ENCODE measurements at places on chromosomes 16 and 17.

- no peak for DNase-seq
Measured at GRCh38 chr17:28174352-28175046, 132.0 kb downstream of the NLK start.

- no peak for DNase-seq
Measured at GRCh38 chr16:53600616-53601015, 97.6 kb upstream of the AKTIP start.

DNA sequence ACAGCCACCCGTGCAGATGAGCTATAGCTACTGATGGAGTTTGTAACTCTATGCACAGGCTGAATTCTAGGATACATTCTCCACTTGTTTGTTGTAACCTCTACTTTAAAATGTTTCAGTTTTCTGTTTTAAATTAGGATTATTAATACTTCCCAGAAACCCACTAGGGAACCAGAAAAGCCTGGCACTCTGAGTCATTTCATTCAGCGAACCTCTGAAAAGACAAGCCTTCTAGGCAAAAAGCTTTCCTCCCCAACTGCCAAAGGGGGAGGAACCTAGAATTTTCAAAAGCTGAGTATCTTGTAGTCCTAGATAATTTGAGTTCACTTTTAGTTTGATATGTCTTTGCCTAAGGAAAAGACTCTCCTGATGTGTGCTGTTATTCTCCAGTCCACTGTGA is 43.2 kb downstream of the GOSR1 start:
- no peak for DNase-seq

- DNase-seq, result no peak
Measured at GRCh38 chr17:72603420-72604242, 482.8 kb downstream of the SOX9 start.

DNA sequence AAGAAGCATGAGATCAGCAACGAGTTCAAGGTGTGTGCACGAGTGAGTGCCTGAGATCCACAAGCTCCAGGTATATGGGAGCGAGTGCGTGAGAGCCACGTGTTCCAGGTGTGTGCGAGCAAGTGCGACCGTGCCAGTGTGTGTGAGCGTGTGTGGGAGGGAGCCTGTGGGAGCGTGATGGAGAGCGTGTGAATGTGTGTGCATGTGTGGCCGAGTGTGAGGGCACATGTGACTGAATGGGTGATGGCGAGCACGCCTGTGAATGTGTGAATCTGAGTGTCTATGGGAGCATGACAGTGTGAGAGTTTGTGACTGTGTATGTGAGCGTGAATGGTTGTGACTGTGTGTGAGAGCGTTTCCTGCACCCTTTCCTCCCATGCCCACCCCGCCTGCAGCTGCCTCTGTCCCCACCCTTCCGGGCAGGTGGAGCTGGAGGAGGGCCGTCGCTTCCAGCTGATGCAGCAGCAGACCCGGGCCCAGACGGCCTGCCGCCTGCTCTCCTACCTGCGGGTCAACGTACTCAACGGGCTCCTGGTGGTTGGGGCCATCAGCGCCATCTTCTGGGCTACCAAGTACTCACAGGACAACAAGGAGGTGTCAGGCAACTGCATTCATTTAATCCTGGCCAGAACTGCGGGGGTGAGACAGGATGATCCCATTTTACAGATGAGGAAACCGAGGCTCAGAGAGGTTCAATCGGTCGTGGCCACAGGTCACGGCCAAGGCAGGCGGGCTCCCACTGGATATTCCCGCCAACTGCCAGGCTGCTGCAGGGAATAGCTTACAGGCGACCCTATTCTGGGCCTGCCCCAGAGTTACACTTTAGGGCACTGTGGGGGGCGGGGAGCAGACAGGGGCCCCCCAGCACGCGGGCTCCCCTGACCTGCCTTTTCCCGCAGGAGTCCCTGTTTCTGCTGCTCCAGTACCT is 3.7 kb downstream of the TMC8 start:
- no peak for DNase-seq

GRCh38 chr17:51499897-51500296 is 239.6 kb downstream of the UTP18 start:
- no peak for DNase-seq

DNA sequence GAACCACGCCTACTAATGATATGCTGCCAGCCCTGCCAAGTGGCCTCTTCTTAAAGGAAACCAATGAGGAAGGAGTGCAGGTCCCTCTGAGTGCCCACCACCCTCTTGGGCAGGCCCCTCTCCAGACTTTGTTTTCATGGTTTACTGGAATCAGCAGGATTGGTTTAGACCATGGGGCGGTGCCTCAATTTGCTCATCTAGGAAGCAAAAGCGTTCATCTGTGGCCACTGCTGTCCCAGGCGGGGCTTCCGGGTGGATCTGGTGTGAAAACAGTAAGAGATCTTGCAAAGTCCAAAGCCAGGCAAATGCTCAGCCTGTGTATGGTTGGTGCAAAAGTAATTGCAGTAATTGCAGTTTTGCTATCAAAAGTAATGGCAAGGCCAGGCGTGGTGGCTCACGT is 71.3 kb downstream of the AMFR start:
- DNase-seq, result no peak

DNA sequence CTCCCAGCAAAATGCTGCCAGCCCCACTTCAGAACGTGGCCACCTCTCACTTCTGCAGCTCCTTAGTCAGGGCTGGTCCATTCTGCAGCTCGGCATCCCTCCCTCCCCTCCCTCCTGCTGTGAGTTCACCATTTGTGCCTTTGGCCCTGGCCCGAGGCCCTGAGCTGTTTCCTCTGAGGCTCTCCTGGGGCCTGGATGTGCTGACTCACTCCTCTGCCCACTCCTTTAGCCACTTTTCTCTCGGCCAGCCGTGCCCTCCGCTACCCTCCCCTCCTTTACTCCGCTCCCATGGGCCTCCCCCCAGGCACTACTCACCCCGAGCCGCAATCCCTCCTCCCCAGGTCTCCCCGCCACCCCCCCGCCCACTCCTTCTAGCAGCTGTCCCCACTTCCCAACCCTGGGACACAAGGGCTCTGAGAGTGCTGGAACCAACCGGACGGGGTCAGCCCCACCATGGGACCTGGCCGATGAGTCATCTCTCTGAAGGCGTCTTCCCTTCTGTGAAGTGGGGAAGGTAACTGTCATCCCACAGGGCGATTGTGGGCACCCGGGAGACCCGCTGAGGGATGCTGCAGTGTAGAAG is 11.5 kb downstream of the KCNG4 start:
- no peak for DNase-seq

DNA sequence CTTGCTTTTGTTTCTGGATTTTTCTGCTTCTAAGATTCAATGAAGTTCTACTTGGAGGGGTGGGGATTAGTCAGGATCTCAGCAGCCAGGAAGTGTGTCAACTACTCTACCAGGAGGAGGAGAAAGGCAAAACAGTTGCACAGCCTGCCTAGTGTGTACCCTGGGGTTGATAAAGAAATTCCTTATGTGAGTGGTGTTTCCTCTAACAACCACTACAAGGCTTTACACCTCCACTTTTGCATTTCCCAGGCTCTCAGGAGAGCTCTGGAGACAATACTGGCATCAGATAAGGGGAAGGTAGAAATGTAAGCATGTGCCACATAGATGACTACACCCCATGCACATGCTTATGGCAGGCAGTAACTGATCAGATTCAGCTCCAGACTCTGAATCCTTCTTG is 174.6 kb downstream of the TOX3 start:
- no peak for DNase-seq

- DNase-seq, result no peak
Measured at GRCh38 chr17:28334171-28334570, 1.1 kb downstream of the IFT20 start.

DNA sequence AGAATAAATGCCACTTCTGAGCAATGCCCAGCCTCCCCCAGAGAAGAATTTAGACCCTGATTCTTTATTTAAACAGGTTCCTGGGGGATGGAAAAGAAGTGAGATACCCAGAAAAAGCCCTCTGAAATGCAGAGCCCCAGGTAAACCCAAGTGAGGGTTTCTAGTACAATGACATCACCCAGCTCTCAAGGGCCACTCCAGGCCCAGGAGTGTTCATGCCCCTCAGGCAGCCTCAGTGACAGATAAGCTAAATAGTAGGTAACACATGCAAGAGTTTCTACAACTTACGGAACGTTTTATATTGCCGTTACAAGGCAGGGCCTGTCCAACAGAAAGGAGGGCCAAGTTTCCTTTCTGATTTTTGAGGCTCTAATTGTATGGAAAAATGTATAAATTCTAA is 683.7 kb upstream of the SALL1 start:
- DNase-seq, result no peak

DNA sequence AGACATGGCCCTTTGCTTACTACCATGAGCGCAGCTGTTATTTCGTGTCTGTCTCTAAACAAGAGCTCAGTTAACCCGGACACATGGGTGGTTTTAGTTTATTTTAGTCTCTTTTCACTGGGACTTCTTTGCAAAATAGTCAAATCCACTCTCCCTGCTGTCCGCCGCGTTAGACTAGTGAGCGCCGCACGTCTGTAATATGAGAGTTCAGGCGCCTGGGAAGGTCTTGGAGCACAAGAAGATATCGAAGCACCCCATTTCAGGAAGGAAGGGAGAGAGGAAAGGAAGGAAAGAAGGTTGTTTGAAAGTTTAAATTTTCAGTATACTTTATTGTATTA is 111.0 kb upstream of the CHMP6 start:
- DNase-seq, result no peak

- DNase-seq, result no peak
Measured at GRCh38 chr16:78641433-78641832, 542.0 kb downstream of the WWOX start.

DNA sequence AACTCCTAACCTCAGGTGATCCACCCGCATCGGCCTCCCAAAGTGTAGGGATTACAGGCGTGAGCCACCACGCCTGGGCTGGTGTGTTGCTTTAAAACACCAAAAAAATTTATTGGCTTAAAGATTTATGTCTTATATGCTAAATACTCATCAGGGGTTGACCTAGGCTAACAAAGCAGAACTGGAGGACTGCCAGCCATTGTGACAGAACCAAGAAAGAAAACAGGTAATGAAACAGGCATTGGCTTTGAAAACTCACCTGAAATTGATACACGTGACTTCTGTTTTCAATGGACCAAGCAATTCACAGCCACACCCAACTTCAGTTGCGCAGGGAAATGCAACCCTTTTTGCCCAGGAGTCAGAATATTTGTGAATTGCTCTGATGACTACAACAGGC is 4.9 kb upstream of the PHAF1 start:
- DNase-seq, result no peak

- no peak for DNase-seq
Measured at GRCh38 chr17:32958418-32958817, 30.5 kb downstream of the TMEM98 start.

GRCh38 chr17:74555427-74555940 is 9.6 kb upstream of the CD300C start:
- DNase-seq, result no peak

DNA sequence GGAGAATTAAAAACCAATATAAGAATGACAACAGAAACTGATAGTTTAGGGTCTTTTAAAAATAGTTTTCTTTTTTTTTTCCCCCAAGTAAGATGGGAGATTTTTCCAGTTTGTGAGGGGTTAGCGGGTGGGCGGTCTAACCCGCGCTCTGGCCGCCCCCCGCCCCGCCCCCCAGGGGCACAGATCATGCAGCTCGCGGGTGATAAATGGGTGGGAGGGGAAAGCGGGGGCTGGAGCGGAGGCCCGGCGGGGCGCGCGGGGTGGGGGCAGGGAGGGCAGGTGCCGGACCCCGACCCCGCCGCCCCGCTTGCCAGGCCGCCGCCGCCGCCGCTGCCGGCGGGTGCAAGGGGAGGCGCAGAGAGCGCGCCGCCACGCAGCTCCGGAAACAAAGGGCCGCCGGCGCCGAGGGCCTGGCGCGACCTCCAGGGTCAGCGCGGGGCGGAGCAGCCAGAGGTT is 60.1 kb upstream of the GSE1 start:
- no peak for DNase-seq

DNA sequence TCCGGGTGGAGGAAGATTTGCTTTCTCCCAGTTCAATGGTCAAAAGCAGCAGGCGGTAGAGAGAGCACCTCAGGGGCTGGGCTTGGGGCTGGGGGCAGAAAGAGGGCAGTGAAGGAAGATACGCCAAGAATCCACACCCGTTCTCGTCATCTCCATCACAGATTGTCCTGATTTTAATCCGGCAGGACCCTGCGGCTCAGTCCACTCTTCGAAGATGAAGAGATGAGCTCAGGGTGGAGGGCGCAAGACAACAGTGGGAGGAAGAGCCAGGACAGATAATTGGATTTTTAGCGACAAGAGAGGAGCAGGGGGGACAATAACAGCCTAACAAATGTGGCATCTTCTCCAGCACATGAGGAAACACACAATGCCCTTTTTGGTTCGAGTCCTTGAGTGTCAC is 165.9 kb downstream of the SDK2 start:
- no peak for DNase-seq

DNA sequence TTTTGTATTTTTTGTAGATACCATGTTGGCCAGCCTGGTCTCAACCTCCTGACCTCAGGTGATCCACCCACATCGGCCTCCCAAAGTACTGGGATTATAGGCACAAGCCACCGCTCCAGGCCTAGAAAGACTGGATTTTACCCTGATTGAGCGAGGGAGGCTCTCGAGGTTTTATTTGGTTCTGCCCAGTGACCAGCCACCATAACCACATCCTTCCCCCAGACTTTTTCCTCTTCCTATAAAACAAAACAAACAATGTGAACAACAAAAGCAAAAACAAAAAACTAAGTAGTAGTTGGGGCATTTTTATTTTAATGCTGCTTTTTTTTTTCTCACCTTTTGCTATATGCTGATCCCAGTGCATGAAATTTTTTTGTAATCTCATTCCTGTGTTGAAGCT is 509.6 kb downstream of the MAF start:
- no peak for DNase-seq

GRCh38 chr16:68961778-68962402 is 118.6 kb downstream of the TANGO6 start:
- DNase-seq, result no peak

DNA sequence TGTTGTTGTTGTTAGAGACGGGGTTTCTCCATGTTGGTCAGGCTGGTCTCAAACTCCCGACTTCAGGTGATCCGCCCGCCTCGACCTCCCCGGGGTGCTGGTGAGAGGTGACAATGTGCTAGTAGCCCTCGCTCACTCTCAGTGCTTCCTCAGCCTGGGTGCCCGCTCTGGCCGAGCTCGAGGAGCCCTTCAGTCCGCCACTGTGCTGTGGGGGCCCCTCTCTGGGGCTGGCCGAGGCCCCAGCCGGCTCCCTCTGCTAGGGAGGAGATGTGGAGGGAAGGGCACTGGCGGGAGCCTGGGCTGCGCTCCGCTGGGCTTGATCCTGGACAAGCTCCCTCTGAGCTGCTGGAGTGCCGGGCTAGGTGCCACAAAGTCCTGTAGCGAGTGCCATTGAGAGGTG is 21.7 kb upstream of the RBL2 start:
- no peak for DNase-seq

DNA sequence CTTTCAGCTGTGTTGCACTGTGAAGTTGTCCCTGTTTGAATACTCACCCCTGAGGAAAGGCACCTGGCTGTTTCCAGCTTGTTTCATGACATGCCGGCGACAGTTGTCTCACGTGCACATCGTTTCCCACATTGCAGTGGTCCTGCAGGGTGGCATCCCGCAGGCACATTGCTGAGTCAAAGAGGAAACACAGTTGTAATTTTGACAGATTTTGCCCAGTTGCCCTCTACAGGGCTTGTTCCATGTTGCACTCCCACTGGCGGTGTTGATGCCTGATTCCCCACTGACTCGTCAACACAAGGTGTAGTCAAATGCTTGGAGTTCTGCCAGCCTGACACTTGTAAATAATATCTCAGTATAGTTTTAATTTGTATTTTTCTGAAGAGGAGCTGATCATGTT is 23.8 kb downstream of the EPN2 start:
- no peak for DNase-seq

Data from hippocampal formation (tissue), 2 donors.